ENCODE measurements at places on chromosomes 1 and 21. TPM values are rescaled to one million over a fixed set of nuclear protein-coding genes. Genes with fewer than 3 reads are reported as not detected.

The AADACL3 gene
- 0.22 TPM for total RNA-seq

The MRPL24 gene
- total RNA-seq, result 105 TPM

The ITLN2 gene
- total RNA-seq, result 2.7 TPM

The IL12RB2 gene
- 1.4 TPM for total RNA-seq

The OR10J1 gene
- not detected for total RNA-seq

The AHDC1 gene
- 11.2 TPM for total RNA-seq

The GFI1 gene
- 0.48 TPM for total RNA-seq

The CA14 gene
- total RNA-seq, result 75.4 TPM

The SPRR3 gene
- total RNA-seq, result not detected

The FCRL2 gene
- total RNA-seq, result not detected

The KCNH1 gene
- total RNA-seq, result not detected

The IL20 gene
- total RNA-seq, result not detected

The TCHH gene
- not detected for total RNA-seq

The WDR64 gene
- total RNA-seq, result not detected

The SLAMF8 gene
- not detected for total RNA-seq
